ENCODE measurements at places on chromosomes 2 and 18.

- DNase-seq, result no peak
Measured at GRCh38 chr18:13539050-13539449, 187.3 kb downstream of the FAM210A start.

GRCh38 chr2:153971250-153971649, 99.5 kb downstream of the GALNT13 start:
- no peak for DNase-seq

DNA sequence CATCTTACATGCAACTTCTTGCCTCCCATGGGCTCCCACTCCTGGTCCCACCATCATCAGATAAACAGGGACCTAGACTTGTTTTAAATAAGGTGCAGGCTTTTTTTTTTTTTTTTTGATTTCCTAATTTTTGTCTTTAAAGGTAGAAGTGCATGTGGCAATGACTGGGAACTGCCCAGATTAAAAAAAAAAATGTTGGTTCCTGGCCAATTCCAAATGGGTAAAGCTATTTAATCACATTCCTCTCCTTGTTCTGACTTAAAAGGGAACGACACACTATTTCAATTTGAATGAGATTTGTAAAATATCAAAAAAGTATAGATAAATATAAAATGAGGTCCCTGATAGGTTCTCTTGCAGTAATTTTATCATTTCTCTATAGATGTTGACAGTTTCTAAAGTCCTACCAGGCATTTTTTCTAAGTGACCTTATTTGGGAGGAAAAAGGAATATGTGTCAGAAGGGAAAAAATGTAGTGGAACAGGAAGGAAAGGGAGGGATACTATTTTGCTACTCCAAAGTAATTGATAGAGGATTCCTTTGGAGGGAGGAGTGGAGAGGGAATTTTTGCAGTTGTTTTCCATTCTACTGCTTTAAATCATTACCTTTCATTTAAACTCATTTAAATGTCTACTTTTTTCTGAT, 43.3 kb downstream of the DDX1 start:
- no peak for DNase-seq

DNA sequence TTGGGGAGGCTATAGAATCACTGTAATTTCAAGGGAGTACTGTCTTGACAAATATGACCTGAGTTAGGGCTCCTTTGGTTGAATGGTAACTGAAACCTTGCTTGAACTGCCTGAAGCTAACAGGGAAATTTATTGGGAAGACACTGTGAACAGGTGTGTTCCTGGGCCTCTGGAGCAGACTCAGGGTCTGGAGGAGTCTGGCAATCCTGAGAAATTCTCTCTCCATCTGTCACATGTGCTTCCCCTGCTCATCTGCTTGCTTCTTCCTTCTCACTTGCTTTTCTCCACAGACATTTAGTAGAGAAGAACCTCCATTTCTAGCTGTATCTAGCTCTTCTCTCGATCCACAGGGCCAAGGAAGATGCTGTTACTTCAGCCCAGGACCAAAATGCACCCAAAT, 476.5 kb downstream of the LRP1B start:
- no peak for DNase-seq

DNA sequence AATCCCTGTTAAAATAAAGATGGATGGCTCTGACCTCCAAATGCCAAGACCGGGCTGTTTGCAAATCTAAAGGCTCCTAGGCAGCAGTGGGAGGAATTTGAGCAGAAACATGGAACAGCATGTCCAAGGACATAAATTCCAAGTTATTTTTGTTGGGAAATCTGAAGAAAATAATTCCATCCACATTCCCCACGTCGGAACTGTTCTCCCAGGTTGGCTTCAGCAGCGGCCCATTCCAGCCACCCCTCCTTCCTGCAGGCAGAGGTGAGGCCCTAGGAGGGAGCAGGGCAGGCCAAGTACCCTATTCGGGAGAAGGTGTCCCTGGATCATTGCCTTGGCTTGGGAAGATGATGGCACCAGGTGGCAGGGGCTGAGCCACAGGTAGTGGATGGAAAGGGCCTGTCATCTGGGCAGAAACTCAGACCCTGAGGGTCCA, 117.1 kb downstream of the CAPN13 start:
- no peak for DNase-seq

GRCh38 chr2:181046833-181047232, 66.4 kb downstream of the UBE2E3 start:
- DNase-seq, result no peak

GRCh38 chr2:29059624-29060023, 14.7 kb downstream of the PCARE start:
- no peak for DNase-seq

GRCh38 chr18:36658611-36659010, 170.2 kb downstream of the TPGS2 start:
- DNase-seq, result no peak

GRCh38 chr2:137316075-137316474, 550.7 kb downstream of the THSD7B start:
- no peak for DNase-seq

DNA sequence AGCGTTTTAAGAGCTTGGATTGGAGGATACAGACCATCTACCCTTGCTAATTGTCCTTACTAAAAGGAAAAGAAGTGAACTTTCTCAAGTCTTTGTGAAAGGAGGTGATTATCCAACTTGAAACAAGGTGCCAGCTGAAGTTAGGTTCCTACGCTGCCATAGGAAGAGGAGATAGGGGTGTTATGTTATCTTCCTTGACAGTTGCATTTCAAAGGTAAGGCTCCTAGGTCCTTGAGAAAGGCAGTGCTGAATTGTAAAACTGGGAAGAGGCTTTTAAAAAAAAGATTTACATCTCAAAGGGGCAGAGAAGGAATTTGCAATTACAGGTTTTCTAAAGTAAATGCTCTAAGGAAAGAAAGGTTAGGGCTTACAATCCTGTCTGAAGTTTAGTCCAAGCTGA, 810.2 kb upstream of the LRATD1 start:
- no peak for DNase-seq

DNA sequence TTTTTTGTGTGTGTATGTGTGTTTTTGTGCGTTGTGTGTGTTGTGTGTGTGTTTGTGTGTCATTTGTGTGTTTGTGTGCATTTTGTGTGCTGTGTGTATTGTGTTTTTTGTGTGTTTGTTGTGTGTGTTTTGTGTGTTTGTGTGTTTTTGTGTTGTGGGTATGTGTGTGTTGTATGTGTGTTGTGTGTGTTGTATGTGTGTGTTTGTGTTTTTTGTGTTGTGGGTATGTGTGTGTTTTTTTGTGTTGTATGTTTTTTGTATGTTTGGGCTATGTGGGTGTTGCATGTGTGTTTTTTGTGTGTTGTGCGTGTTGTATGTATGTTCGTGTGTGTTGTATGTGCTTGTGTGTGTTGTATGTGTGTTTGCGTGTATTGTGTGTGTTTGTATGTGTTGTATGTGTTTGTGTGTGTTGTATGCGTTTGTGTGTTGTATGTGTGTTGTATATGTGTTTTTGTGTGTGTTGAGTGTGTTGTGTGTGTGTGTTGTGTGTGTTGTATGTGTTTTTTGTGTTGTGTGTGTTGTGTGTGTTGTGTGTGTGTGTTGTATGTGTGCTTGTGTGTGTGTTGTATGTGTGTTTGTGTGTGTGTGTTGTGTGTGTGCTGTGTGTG, 275.3 kb downstream of the HRH4 start:
- no peak for DNase-seq

GRCh38 chr2:10283106-10284062, 19.3 kb upstream of the HPCAL1 start:
- peak; percentile 53 for DNase-seq

GRCh38 chr18:58541146-58541788, 87.6 kb downstream of the ALPK2 start:
- DNase-seq, result no peak

- DNase-seq, result no peak
Measured at GRCh38 chr18:77316008-77316407, 66.4 kb downstream of the GALR1 start.

GRCh38 chr2:107747964-107748583, 78.6 kb upstream of the RGPD4 start:
- no peak for DNase-seq

GRCh38 chr2:141534666-141535362, 596.0 kb downstream of the LRP1B start:
- DNase-seq, result no peak

- no peak for DNase-seq
Measured at GRCh38 chr2:68741805-68742306, 7.2 kb downstream of the ARHGAP25 start.

- DNase-seq, result no peak
Measured at GRCh38 chr2:197273485-197273884, 37.1 kb downstream of the ANKRD44 start.

DNA sequence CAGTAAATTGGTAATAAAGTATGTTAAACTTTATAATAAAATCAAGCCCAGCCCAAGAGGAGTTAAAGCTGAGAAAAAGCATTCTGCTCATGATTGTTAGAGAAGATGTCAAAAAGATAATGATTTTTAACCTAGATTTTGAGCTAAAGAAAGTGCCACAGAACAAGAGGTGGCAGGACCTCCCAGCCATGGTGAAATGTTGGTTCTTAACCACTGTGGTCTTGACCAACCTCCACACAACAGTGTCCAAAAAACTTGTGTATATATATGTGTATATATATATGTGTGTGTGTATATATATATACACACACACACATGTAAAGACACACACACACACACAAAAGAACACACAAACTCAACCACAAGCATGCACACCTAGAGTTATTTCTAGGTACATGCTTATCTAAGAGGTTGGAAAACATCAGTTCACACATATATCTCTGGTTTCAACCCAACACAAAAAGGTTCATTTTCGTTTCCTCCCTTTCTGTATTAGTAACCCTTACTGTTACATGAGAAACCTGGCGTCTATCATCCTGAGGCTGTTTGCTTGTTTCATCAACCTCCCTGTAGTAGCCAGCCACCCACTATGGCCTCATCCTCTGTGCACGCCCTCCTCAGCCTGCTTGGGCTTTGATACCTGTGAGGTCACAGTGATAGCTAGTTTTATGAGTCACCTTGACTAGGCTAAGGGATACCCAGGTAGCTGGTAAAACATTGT, 631.8 kb upstream of the ID2 start:
- no peak for DNase-seq

- DNase-seq, result peak; percentile 54
Measured at GRCh38 chr2:48508461-48509124, 21.4 kb upstream of the STON1 start.

- DNase-seq, result no peak
Measured at GRCh38 chr2:78718473-78718872, 307.0 kb upstream of the REG3G start.

- no peak for DNase-seq
Measured at GRCh38 chr2:2563309-2563860, 232.3 kb upstream of the MYT1L start.

DNA sequence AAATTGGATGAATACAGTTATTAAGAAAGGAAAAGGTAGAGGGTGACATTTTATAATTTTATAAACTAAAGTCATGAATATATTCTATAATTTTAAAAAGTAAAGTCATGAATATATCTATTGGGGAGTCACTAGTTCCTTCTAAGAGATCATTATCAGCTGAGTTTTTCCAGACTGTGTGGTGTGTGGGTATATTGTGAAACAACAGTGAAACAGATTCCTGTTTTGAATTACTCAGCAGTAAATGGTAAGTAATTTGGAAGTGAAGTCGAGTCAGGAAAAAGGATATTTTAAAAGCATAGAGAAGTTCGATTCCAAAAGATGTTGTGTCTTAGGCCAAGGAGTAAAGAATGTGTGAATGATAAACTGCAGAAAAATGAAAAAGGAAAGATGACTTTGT, 1018.2 kb upstream of the NXPH2 start:
- DNase-seq, result no peak

GRCh38 chr2:135647836-135648579, 93.6 kb upstream of the UBXN4 start:
- no peak for DNase-seq

- DNase-seq, result no peak
Measured at GRCh38 chr18:34604591-34604990, 105.5 kb upstream of the DTNA start.

DNA sequence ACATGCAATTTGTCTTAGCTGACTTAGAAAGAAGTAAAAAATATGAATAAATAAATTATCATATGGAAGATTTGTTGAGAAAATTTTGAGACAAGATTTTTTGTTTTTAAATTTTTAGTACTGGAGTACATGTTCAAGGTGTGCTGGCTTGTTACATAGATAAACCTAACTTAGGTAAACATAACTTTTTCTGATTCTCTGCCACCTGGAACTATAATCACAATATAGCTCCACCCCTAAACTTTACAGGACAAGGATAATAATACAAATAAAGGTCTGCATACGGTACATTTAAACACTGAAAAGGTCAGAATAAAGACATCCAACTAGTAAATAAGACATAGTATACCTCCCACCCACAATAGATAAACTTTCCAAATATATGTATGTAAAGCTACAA, 330.5 kb downstream of the LRRTM4 start:
- no peak for DNase-seq

GRCh38 chr2:156332284-156332533, 312 bp downstream of the NR4A2 start:
- no peak for DNase-seq

- DNase-seq, result no peak
Measured at GRCh38 chr2:142714600-142714999, 162.9 kb upstream of the KYNU start.

- no peak for DNase-seq
Measured at GRCh38 chr18:50696929-50697328, 122.9 kb downstream of the MRO start.

DNA sequence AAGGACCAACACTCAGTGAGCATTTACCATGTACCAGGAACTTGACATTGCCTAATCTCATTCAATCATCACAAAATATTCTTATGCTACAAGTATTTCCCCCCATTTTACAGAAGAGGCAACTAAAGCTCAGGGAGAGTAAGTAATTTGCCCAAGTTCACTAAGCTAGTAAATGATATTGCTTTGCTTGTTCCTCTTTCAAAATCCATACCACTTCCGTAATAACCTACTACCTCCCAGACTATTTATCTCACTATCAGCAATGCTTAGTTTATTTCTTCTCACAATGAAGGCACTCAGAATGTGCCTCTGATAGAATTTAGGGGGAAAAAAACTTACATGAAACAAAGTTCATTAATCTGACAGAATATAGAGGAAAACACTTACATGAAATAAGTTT, 1070.9 kb upstream of the FANCL start:
- no peak for DNase-seq

DNA sequence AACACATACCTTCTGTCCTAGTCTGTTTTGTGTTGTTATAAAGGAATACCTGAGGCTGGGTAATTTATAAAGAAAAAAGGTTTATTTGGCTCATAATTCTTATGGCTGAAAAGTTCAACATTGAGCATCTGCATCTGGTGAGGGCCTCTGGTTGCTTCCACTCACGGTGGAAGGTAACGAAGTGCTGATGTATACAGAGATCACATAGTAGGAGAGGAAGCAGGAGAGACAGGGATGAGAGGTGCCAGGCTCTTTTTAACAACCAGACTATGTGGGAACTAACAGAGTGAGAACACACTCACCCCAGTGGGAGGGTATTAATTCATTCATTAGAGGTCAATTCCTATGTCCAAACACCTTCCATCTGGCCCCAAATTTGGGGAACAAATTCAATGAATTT, 463.8 kb downstream of the DSC3 start:
- no peak for DNase-seq

Measured in hepatocyte (in vitro differentiated cells).